ENCODE measurements at places on chromosomes 13 and 19. TPM values are rescaled to one million over a fixed set of nuclear protein-coding genes. Genes with fewer than 3 reads are reported as not detected.

CYP4F8 gene
- total RNA-seq: not detected

PALM gene
- total RNA-seq: 17.1 TPM

PLK5 gene
- total RNA-seq: not detected

B3GNT3 gene
- 17.3 TPM for total RNA-seq

STOML3 gene
- total RNA-seq: not detected

CRX gene
- not detected for total RNA-seq

SCN1B gene
- total RNA-seq: 1.5 TPM

NOSIP gene
- total RNA-seq: 168 TPM

FCAR gene
- not detected for total RNA-seq

NLRP4 gene
- total RNA-seq: not detected

PRODH2 gene
- total RNA-seq: not detected

COL4A2 gene
- 513 TPM for total RNA-seq

TMEM255B gene
- 6.9 TPM for total RNA-seq

ZNF730 gene
- 4.5 TPM for total RNA-seq

ZNF497 gene
- total RNA-seq: 0.06 TPM

NALCN gene
- 3.8 TPM for total RNA-seq

PGLYRP2 gene
- not detected for total RNA-seq

LMTK3 gene
- total RNA-seq: 1.5 TPM

OR7D2 gene
- total RNA-seq: under 0.01 TPM

FGF9 gene
- total RNA-seq: 0.22 TPM

SCGB2B2 gene
- not detected for total RNA-seq

RB1 gene
- total RNA-seq: 35.4 TPM

ICAM5 gene
- not detected for total RNA-seq

HAUS8 gene
- 25.5 TPM for total RNA-seq

CYP2F1 gene
- total RNA-seq: not detected

CCDC194 gene
- not detected for total RNA-seq

ZNF431 gene
- 2.9 TPM for total RNA-seq

LRRC8E gene
- total RNA-seq: 18.9 TPM

ABHD17A gene
- total RNA-seq: 83.4 TPM

COMP gene
- total RNA-seq: not detected

PAF1 gene
- total RNA-seq: 63.4 TPM

IL11 gene
- 31.0 TPM for total RNA-seq

ZNF614 gene
- 5.3 TPM for total RNA-seq

RFPL4AL1 gene
- not detected for total RNA-seq

ZNF383 gene
- 3.2 TPM for total RNA-seq

NR1H2 gene
- 67.5 TPM for total RNA-seq

CCNA1 gene
- total RNA-seq: 0.22 TPM

FFAR1 gene
- total RNA-seq: 0.06 TPM

IZUMO2 gene
- not detected for total RNA-seq

SPACA4 gene
- not detected for total RNA-seq

KIR3DL2 gene
- total RNA-seq: not detected

NAPSA gene
- 0.14 TPM for total RNA-seq

TBXA2R gene
- 0.17 TPM for total RNA-seq

PTPRH gene
- 1.1 TPM for total RNA-seq

VN1R4 gene
- not detected for total RNA-seq

SBSN gene
- total RNA-seq: not detected
